ENCODE measurements at places on chromosomes 12 and 14.
A peak's percentile ranks its signal among the peaks of the same experiment; 100 is the strongest.

DNA sequence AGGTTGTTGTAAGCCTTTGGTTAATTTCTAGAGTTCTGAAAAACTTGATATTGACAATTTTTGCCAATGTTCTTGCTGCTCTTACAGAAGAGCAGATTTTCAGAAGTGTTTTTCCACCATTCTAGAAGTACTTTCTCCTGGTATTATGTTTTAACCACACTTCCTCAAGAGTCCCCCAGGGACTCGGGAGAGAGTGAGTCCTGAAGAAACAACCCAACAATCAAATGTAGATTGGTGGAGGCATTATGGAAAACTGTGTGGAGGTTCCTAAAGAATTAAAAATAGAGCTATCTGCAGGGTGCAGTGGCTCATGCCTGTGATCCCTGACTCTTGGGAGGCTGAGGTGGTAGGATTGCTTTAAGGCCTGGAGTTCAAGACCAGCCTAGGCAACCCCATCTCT, 26.7 kb downstream of the OR10P1 start:
- H3K27me3 ChIP-seq: no peaks in the 10 kb centered on the region
- no peak overlapping the region for H3K27ac ChIP-seq
- no peaks in the 10 kb centered on the region for H3K36me3 ChIP-seq
- no peak overlapping the region for H3K4me3 ChIP-seq

DNA sequence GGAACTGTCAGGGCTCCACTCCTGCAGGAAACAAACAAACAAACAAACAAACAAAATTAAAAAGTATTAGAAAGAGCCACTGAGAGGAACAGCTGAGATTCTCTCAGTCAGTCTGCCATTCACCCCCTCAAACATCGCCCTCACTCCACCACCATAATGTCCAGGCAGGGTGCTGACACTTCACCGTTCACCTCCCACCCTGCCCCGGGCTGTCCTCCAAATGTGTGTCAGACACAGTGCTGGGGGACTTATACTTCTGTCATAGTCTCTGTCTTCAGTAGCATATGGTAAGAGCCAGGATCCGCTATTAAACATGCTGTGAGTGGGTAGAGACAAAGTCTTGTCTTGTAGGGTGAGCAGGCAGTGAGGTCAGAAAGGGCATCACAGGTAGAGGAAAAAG, 28.3 kb downstream of the KRT18 start:
- peaks cover 3% of the 10 kb centered on the region for H3K27me3 ChIP-seq
- no peak overlapping the region for H3K4me3 ChIP-seq
- no peak overlapping the region for H3K27ac ChIP-seq
- no peaks in the 10 kb centered on the region for H3K36me3 ChIP-seq
- DNase-seq: no peak

GRCh38 chr12:12405882-12406281, 49.0 kb downstream of the BORCS5 start:
- H3K27me3 ChIP-seq: no peaks in the 10 kb centered on the region
- H3K4me1 ChIP-seq: peaks cover 15% of the 10 kb centered on the region
- H3K27ac ChIP-seq: no peak overlapping the region
- no peak for DNase-seq
- H3K36me3 ChIP-seq: no peaks in the 10 kb centered on the region

DNA sequence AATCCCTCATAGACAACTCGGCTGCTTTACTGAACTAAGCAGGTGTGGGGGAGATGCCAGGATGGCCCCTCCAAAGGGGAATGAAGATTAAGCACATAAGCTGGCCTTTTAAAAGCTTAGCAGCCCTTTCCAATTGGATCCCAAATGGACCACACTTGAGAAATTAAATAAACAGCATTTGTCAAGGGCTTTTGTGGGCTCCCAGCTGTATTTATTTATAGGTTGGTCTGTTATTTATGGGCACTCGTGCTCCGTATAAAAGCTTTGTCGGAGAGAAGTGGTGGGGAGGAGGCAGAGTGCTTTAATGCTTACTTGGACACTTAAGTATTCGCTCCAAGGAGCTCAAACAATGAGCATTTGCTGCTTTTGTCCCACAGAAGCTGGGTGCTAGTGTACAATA, 580.2 kb downstream of the MED13L start:
- no peaks in the 10 kb centered on the region for H3K36me3 ChIP-seq
- no peak for DNase-seq
- no peak overlapping the region for H3K27ac ChIP-seq
- H3K4me1 ChIP-seq: no peaks in the 10 kb centered on the region
- H3K4me3 ChIP-seq: no peak overlapping the region

GRCh38 chr12:45278447-45278846, 62.6 kb downstream of the ANO6 start:
- no peaks in the 10 kb centered on the region for H3K27me3 ChIP-seq
- DNase-seq: no peak
- H3K36me3 ChIP-seq: no peaks in the 10 kb centered on the region
- H3K27ac ChIP-seq: peak overlapping the region; percentile 69
- H3K4me1 ChIP-seq: peaks cover 39% of the 10 kb centered on the region

GRCh38 chr12:43969882-43970281, 134.0 kb downstream of the TMEM117 start:
- H3K4me1 ChIP-seq: no peaks in the 10 kb centered on the region
- no peaks in the 10 kb centered on the region for H3K27me3 ChIP-seq
- no peak for DNase-seq
- H3K27ac ChIP-seq: no peak overlapping the region
- no peaks in the 10 kb centered on the region for H3K36me3 ChIP-seq

GRCh38 chr14:95518045-95518751, 1.7 kb upstream of the SYNE3 start:
- H3K4me3 ChIP-seq: no peak overlapping the region
- no peaks in the 10 kb centered on the region for H3K27me3 ChIP-seq
- no peaks in the 10 kb centered on the region for H3K4me1 ChIP-seq
- H3K36me3 ChIP-seq: no peaks in the 10 kb centered on the region

- no peak for DNase-seq
- H3K27me3 ChIP-seq: no peaks in the 10 kb centered on the region
- no peaks in the 10 kb centered on the region for H3K4me1 ChIP-seq
- H3K27ac ChIP-seq: no peak overlapping the region
- no peak overlapping the region for H3K4me3 ChIP-seq
- no peaks in the 10 kb centered on the region for H3K36me3 ChIP-seq
Measured at GRCh38 chr12:79023261-79023660, 158.7 kb downstream of the SYT1 start.

DNA sequence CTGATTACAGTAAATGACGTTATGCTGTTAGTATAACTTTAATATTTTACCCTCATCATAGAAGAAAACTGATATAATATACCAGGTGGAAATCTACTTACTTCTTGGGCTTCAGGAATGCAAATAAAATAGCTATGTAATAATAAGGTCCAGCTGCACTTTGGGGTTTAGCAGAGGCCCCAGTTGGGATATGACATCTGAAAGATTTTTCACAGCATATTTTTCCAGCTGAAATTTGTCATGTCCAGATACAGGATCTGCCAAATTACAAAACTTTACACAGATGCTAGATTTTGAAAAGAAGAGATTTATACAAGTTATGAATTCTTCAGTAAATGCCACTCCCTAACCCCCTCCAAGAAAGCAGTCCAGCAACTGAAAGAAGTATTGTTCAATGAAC, 29.2 kb upstream of the DCN start:
- no peak overlapping the region for H3K27ac ChIP-seq
- no peak for DNase-seq
- no peaks in the 10 kb centered on the region for H3K36me3 ChIP-seq
- H3K4me1 ChIP-seq: no peaks in the 10 kb centered on the region
